ENCODE measurements at places on chromosomes 5 and 9. TPM values are rescaled to one million over a fixed set of nuclear protein-coding genes. Genes with fewer than 3 reads are reported as not detected.

- no peak for DNase-seq
Measured at GRCh38 chr5:79261897-79262296, 26.0 kb downstream of the JMY start.

NEUROG1 gene
- total RNA-seq: not detected

- peak; percentile 41 for DNase-seq
Measured at GRCh38 chr5:74631081-74631953, 9.2 kb downstream of the ENC1 start.

HRH2 gene
- total RNA-seq: 22.8 TPM

GRCh38 chr5:136374003-136374402 is 8.7 kb upstream of the TRPC7 start:
- no peak for DNase-seq

DNA sequence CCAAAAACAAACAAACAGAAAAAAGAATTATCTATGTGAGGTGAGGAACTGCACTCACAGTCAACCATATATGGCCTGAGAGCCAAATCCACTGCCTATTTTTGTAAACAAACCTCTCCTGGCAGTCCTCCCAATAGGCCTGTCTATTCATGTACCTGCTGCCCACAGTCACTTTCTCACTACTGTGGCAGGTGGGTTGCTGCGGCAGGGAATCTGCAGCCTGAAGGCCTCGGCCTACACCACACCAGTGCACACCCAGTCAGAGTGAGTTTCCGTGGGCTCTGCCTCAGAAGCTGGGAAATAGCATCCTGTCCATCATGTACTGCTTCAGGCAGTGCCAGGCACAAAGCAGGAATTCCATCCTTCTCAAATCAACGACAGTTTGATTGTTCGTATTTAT is 82.3 kb downstream of the SPTLC1 start:
- DNase-seq: no peak

DNA sequence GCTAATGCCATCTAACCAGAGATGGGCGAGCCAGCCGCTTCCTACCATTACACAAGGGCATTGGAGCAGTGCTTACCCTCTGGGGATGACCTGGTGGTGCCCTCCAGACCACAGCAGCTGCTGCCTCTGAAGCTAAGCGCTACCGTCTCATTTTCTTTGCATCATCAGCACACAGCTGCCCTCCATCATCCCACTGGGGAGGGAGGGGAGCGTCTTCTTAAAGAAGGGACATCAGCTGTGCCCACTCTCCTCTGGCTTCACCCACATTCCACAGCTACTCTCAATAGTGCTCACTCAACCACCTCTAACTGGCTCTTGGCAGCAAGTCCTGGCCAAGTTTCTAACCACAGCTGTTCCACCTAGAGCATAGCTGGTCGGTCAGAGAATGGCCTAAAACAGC is 503.4 kb downstream of the NFIB start:
- no peak for DNase-seq

DNA sequence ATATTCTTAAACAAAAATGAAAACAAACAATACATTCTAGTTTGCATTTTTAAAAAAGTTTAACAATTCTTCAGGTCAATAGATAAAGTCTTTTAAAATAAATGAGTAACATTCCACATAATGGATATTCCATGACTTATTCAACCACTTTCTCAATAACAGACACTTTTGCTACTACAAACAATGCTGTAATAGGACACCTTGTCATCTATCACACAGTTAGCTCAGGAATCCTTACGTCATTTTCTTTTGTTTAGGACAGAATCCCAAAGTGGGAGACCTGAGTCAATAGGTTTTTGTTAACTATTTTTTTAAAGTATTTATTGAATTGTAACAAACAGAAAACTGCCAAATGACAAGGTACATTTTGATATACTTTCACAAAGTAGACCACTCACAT is 72.5 kb downstream of the CEP120 start:
- DNase-seq: no peak

All from activated T-cell treated with anti-CD3 and anti-CD28 coated beads, Interleukin-2, amount 50 U/mL, for 72 hours (primary cell).